ENCODE measurements at places on chromosomes 3 and 15.

DNA sequence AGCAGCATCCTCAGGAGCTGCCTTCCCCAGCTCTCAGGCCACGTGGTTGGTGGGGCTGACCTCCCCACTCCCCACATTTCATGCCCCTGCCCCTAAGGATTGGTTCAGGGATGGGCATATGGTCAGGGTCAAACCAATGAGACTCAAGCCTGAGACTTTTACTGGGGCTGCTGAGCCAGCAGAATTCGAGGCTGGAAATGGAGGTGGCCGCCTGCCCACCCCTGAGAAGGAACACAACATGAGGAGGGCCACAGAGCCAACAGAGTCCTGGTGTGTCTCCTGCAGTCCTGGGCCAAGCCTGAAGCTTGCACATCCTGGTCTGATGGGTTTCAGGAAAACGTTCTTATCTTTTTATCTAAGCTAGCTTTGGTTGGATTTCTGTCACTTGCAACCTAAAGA, 5.9 kb downstream of the EHD4 start:
- no peak for DNase-seq

GRCh38 chr15:101193806-101194545, 57.9 kb downstream of the CHSY1 start:
- DNase-seq: no peak

DNA sequence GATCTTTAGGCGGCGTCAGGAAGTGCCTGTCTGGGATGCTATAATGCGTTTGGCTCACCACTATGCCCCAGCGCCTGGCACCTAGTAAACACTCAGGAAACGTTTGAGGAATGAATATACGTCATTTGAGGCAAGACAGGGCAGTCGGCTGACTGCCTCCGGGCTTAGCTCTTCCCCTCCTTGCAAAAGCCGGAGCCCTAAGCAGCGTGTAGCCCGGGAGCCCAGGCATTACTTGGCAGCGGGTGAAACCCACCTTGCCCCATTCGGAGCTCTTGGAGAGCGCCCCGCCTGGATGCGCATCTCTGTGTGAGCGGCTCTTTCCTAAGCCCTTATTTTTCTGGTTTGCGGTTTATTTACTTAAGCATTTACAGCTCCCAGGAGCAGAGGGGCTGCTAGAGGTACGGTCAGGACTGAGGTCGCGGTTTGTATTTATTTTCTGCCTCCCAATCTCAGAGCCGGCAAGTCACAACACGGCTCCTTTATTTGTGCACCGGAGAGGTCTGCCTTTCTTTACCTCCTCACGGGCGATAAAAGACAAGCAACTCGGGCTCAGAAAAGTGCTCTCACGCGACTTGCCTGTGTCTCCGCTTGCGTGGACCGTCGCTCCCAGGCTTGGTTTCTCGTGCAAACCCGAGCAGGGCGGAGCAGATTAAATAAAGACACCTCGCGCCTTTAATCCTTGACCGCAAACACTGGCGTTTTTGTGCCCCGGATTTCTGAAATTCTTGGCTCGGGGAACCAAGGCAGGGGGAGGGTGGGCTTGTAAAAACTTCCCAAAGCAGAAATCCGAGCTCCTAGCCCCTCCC, 737 bp upstream of the ITPR1 start:
- DNase-seq: no peak

- no peak for DNase-seq
Observed at GRCh38 chr3:186991470-186991869, 61.1 kb downstream of the ST6GAL1 start.

DNA sequence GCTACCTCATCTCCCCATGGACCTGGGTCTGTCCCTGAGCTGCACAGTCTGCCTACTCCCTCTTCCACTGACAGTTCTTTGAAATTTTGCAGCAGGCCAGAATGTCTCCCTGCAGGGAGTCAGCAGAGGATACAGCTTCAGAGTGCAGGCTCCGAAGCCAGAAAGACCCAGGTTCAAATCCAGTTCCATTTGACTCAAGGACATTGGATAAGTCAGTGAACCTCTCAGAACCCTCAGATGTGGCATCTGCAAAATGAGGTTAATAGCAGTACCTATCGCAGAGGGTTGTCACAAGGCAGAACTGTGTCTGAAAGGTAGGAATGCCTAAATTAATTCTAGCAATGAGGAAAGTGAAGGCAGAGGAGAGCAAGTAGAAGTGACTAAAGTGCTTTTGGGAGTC, 244.4 kb upstream of the TRIM42 start:
- DNase-seq: no peak

DNA sequence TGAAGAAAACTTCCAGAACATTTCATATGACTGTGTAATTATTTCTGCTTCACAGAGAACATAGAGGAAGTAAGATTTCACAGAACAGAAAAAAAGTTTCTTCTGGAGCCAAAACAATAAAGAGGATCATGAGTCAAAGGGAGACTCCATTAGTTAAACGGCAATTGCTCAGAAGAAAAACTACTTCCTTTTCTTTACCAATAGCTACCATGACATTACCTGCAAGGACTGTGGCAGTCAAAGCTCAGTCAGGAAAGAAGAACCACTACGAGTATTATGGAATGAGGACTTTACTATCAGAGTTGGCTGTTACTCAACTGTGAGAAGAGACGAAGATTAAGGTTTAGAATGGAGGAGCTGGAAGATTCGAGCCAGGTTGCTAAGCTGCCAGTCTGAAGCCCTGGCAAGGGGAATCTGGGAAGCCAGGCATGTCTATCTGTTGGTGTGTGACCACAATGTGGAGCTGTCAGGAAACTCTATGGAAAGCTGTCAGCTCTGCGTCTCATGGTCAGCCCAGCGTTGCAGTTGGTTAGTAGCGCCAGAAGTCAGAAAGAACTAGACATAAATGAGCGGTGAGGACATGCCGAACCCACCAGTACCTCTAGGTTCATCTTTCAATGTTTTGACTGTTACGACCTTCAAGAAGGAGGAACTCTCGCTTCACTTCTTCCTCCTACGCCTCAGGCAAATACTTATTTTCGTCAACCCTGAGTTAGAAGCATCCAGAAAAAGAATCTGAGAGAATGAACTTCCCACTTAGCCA, 604.3 kb downstream of the FGF12 start:
- DNase-seq: no peak

- DNase-seq: no peak
Observed at GRCh38 chr3:118793176-118793575, 241.5 kb downstream of the IGSF11 start.

- no peak for DNase-seq
Observed at GRCh38 chr15:52143873-52144272, 31.3 kb upstream of the BCL2L10 start.

DNA sequence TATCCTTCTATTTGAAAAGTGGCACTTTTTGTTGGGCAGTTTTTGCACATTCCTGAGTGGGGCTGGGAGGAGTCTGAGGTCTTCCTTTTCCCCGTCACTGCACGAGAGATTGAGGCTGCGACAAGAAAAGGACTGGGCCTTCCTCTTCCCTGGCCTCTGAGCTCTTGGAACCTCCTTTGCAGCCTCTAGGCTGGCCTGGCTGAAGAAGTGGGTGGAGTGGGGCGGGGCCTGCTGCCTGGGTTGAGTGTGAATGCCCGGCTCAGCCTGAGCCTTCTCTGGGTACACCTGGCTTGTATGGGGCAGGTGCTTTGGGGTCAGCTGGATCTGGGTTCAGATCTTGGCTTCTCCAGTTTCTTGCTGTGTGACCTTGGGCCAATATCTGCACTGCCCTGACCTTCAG, 43.1 kb downstream of the PLXNA1 start:
- DNase-seq: no peak

DNA sequence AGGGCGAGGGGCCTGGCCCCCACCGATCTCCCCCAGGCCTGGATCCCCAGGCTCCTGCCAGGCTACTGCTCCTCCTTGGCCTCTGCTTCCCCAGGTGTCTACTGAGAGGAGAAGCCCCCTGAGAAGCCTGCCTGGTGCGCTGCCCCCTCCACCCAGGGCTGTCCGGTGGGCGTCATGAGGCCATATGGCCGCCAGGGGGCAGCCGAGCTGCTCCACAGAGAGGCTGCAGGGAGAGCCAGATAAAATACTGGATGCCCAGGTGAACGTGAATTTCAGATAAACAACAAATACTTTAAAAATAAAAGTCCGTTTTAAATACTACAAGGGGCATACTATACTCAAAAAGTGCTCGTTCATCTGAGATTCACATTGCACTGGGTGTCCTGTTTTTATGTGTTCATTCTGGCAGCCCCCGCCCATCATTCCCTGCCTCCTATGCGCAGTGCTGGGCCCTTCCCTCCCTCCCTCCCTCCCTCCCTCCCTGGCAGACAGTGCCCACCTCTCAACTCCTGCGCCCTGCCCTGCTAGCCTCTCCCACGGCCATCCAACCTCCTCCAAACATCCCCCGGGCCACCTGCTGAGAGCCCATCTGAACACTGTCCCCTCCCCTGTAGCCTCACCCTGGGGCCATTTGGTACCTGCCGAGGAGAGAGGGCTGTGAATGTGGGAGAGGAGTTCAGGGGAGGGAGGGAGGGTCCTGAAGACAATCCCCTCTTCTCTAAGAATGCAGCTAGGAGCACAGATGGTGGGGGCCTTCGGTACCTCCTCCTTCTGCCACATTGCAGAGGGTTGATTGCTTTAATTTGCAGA, 29.6 kb downstream of the PSTPIP1 start:
- peak; percentile 16 for DNase-seq

GRCh38 chr15:67469680-67470079, 51.3 kb upstream of the C15orf61 start:
- DNase-seq: no peak

DNA sequence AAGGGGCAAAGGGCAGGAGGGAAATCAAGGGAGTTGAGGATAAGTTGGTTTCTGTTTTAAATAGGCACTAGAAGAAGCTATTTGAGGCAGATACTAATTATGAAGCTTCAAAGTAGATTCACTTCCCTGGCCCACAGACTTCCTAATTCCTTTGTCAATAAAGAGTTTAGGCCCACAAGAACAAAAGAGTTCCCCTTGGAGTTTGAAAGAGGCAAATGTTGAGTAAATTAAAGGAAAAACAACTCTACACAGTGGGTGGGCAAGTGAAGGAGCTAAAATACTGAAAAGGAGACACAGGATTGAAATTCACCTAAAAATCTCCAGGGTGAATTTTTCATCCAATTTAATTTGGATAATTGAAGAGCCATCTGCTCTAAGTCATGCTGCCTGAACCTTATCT, 411.7 kb upstream of the RORA start:
- no peak for DNase-seq

GRCh38 chr15:54884312-54884711, 312.4 kb downstream of the RSL24D1 start:
- no peak for DNase-seq

DNA sequence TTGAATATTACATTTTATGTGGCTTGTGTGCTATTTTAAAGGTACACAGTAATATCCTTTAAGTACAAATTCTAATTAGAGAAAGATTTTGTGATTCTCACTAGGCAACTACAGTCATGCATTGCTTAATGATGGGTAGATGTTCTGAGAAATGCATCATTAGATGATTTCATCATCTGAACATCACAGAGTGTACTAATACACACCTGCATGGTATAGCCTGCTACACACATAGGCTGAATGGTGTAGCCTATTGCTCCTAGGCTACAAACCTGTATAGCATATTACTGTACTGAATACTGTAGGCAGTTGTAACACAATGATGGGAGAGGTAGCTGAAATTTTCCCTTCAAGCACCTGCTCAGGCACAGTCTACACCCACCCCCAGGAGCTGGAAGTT, 217.4 kb upstream of the EOMES start:
- no peak for DNase-seq

GRCh38 chr3:123803521-123803920, 80.6 kb downstream of the MYLK start:
- DNase-seq: no peak

Data from caudate nucleus (tissue), 63 donors.